ENCODE measurements at places on chromosomes 6 and 20. TPM values are rescaled to one million over a fixed set of nuclear protein-coding genes. Genes with fewer than 3 reads are reported as not detected.

- H3K27ac ChIP-seq: no peak overlapping the region
- no peaks in the 10 kb centered on the region for H3K27me3 ChIP-seq
- no peaks in the 10 kb centered on the region for H3K4me1 ChIP-seq
- no peak for DNase-seq
- no peaks in the 10 kb centered on the region for H3K36me3 ChIP-seq
- no peak overlapping the region for H3K4me3 ChIP-seq
These were observed 85.5 kb upstream of the TENT5A start for GRCh38 chr6:81838031-81838430.

GRCh38 chr6:25346064-25346463 lies 66.9 kb downstream of the CARMIL1 start:
- H3K36me3 ChIP-seq: peaks cover 2% of the 10 kb centered on the region
- no peak overlapping the region for H3K27ac ChIP-seq
- H3K4me1 ChIP-seq: peaks cover 20% of the 10 kb centered on the region
- H3K27me3 ChIP-seq: no peaks in the 10 kb centered on the region

DNA sequence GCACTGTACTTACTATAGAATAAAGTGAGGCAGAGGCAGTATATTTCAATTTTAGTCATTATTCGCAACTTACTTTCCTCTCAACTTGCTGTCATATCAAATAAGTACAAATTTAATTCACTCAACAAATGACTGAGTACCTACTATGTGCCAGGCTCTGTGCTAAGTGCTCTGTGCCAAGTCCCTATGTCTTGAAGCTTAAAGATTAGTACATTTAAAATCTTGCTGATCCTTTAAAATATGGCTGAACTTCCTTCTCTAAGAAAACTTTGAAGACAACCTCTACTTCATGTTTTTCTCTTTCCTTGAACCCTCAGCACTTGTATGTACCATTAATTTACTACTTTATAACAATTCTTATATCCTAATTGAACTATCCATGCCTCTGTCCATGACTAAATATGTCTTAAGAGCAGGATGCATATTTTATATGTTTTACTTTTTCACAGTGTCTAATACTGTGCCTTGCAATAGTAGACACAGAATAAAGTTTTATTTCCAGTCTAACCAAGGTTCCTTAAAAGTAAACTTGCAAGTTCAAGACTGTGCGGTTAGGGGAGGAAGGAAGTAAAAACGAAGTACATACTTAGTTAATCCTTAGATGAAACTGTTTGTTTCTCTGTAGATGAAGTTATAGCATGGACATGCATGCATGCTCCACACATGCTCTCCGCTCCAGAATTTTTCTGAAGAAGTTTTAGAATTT lies 10.0 kb upstream of the LATS1 start:
- H3K27me3 ChIP-seq: no peaks in the 10 kb centered on the region
- peaks cover 52% of the 10 kb centered on the region for H3K36me3 ChIP-seq
- no peak overlapping the region for H3K27ac ChIP-seq
- H3K4me1 ChIP-seq: no peaks in the 10 kb centered on the region
- DNase-seq: no peak

GRCh38 chr6:156519940-156520339 lies 257.2 kb upstream of the ARID1B start:
- DNase-seq: no peak
- no peak overlapping the region for H3K4me3 ChIP-seq
- no peak overlapping the region for H3K27ac ChIP-seq
- H3K4me1 ChIP-seq: no peaks in the 10 kb centered on the region

DNA sequence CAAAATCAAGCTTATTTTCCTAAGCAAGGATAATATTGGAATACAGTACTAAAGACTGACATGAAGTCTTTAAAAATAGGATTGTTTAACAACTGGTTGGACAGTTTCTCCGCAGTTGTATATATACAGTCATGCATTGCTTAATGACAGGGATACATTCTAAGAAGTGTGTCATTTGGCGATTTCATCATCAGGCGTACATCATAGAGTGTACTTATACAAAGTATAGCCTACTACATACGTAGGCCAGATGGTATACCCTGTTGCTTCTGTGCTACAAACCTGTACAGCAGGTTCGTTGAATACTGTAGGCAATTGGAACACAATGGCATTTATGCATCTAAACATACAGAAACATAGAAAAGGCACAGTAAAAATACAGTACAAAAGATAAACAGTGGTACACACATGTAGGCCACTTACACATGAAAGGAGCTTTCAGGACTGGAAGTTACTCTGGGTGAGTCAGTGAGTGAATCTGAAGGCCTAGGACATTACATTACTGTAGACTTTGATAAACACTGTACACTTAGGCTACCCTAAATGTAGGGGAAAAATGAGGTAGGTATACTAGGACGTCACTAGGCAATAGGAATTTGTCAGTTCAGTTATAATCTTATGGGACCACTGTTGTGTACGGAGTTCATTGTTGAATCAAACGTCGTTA lies 20.1 kb downstream of the HECA start:
- peaks cover 5% of the 10 kb centered on the region for H3K36me3 ChIP-seq
- H3K27ac ChIP-seq: no peak overlapping the region
- H3K4me1 ChIP-seq: peaks cover 10% of the 10 kb centered on the region
- no peaks in the 10 kb centered on the region for H3K27me3 ChIP-seq

DNA sequence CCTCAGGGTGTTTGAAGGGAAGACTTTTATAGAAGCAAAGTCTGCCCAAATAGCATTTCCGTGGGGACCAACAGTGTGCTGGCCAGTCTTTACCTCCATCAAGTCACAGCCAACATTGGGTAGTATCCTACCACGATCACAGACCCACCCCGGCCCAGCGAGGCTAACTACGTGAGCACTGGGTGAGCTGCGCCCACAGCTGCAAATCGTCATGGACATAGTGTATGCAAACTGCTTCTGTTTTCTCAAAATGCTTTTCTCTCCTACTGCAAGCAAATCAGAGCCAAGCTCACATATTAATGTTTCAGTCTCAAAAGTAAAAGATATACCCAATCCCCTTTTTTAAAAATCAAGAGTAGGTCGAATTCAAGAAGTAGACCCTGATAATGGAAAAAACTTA lies 592.8 kb upstream of the CDH4 start:
- H3K36me3 ChIP-seq: peaks cover 20% of the 10 kb centered on the region
- H3K4me1 ChIP-seq: peaks cover 43% of the 10 kb centered on the region
- H3K27ac ChIP-seq: no peak overlapping the region
- DNase-seq: no peak

- H3K27me3 ChIP-seq: no peaks in the 10 kb centered on the region
- DNase-seq: no peak
- H3K4me1 ChIP-seq: 0 out of 2 replicates have a peak, but pooled peaks cover 3% of the 10 kb centered on the region
These were observed 110.0 kb upstream of the SLC35B3 start for GRCh38 chr6:8545336-8545735.

DNA sequence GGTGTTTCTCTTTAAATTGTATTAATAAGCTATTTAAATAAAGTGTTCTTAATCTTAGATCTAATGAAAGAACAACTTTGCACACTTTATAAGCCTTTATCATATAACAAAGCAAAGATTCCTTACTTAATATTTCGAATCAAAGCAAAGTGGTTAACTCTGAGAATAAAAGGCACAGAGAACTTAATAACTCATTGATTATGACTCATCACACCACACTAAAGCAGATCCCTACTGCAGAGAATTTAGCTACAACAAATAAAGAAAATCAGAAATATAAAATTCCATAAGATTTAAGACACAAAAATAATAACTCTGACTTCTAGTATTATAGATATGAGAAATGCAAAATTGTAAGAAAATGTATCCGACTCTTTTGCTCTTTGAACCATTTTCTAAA lies 135.6 kb upstream of the RUNX2 start:
- no peaks in the 10 kb centered on the region for H3K27me3 ChIP-seq
- H3K36me3 ChIP-seq: no peaks in the 10 kb centered on the region
- H3K4me3 ChIP-seq: no peak overlapping the region

DNA sequence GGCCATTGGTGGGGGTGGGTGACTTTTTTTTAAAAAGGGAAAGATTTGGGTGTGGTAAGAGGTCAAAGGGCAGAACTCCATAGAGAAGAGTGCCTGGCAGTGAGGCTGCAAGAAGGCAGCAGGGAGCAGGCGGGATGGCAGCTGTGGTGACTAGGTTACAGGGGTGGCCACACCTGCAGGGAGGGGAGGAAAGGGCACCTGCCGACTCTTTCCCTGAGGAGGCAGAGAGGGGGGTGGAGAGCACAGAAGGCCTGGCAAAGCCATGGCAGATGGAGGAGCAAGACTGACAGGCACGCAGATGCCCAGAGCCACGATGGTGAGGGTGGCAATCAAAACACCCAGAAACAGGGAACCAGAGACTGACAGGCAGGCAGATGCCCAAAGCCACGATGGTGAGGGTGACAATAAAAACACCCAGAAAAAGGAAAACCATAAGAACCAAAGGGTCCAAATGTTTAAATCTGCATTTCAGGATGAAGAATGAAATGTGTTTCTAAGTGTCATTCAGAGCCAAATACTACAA lies 19.3 kb downstream of the CST7 start:
- no peaks in the 10 kb centered on the region for H3K4me1 ChIP-seq
- DNase-seq: no peak
- no peaks in the 10 kb centered on the region for H3K27me3 ChIP-seq
- no peak overlapping the region for H3K4me3 ChIP-seq
- H3K36me3 ChIP-seq: peaks cover 49% of the 10 kb centered on the region

DNA sequence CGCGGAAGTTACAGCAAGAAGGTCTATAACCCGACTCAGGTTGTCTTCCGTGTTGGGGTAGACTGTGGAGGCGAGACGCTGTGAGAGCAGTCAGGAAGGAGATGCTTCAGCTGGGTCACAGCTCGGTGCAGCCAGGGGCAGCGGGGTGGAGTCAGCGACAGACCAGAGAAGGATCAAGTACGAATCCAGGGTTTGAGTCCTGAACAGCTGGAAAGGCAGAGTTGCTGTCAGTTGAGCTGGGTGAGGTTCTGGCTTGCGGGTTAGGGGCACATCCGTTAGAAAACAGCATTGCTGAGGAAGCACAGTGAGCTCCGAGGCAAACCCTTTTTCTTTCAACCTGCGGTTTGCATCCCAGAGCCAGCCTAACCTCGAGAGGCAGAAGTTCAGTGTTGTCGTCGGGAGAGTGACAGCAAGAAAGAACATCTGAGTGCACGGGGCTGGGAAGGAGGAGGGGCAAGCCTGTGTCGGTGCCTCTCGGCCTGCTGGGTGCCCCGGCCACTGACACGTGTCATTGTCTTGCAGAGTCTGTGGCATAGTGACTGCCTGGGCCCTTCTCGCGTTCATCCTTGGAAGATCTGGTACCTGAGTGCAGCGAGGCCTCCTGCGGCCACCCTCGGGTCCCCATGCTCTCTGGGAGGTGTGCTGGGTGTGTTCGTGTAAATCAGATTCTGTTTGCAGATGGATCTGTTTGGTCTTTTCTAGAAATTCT lies 20.0 kb downstream of the PNLDC1 start:
- DNase-seq: no peak
- peaks cover 23% of the 10 kb centered on the region for H3K4me1 ChIP-seq
- H3K27ac ChIP-seq: peak overlapping the region; percentile 24
- no peak overlapping the region for H3K4me3 ChIP-seq

- DNase-seq: no peak
- peak overlapping the region; percentile 82 for H3K4me3 ChIP-seq
- peaks cover 53% of the 10 kb centered on the region for H3K4me1 ChIP-seq
- peaks cover 3% of the 10 kb centered on the region for H3K36me3 ChIP-seq
- no peak overlapping the region for H3K27ac ChIP-seq
- peaks cover 4% of the 10 kb centered on the region for H3K27me3 ChIP-seq
These were observed 1.4 kb downstream of the PREP start for GRCh38 chr6:105401247-105402089.

DNA sequence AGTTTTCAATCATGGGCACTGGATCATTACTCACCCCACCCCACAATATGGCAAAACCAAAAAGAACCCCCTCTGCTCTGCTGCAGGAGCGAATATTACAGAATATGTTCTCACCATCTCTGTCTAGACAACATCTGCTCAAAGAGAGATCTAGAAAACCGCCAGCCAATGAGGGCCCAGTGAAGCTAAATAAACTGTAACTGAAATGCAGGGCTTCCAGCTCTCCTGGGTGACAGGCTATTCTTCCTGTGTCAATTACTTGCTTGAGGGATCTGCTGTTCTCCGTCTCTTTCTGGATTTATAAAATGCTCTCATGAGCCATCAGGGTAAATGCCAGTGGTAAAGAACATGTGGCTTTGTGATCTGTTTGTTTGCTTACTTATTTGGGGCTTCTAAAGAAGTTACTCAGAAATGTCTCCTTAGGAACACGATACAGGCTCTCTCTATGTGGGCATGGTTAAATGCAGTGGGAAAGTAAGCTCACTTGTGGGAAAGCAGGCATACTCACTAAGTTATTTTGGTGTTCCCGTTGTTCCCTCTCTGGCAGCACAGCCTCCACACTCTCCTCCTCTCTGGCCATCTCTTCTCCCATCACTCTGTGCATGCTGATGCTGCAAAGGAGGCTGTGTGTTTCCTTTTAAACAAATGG lies 44.8 kb downstream of the TTI1 start:
- DNase-seq: no peak
- H3K4me1 ChIP-seq: peaks cover 4% of the 10 kb centered on the region
- no peak overlapping the region for H3K27ac ChIP-seq
- peaks cover 26% of the 10 kb centered on the region for H3K36me3 ChIP-seq

GRCh38 chr6:116165596-116165995 lies 39.7 kb upstream of the COL10A1 start:
- H3K4me3 ChIP-seq: no peak overlapping the region
- no peaks in the 10 kb centered on the region for H3K27me3 ChIP-seq
- no peak overlapping the region for H3K27ac ChIP-seq
- no peak for DNase-seq

GRCh38 chr6:100465701-100466409 lies 1.1 kb upstream of the SIM1 start:
- no peak for DNase-seq
- H3K4me3 ChIP-seq: peak overlapping the region; percentile 71
- H3K4me1 ChIP-seq: peaks cover 68% of the 10 kb centered on the region
- H3K36me3 ChIP-seq: no peaks in the 10 kb centered on the region
- H3K27me3 ChIP-seq: no peaks in the 10 kb centered on the region

DNA sequence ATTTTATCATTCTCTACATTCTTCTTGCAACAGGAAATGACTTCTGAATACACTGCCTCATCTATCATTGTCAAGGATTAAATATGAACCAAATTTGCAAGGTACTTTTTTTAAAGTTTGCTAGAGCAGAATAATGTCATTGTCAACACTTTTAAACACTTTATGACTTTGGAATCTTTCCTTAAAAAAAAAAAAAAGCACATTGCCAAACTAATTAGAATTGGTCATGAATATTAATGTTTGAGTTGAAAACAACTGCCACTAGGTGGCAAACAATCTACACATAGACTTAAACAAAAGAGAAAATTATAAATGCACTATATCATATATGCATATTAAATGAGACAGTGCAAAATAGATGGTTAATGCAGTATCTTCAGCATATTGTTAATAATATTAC lies 32.5 kb upstream of the TMEM244 start:
- H3K27ac ChIP-seq: no peak overlapping the region
- H3K4me1 ChIP-seq: no peaks in the 10 kb centered on the region
- H3K36me3 ChIP-seq: no peaks in the 10 kb centered on the region
- no peaks in the 10 kb centered on the region for H3K27me3 ChIP-seq
- no peak overlapping the region for H3K4me3 ChIP-seq
- no peak for DNase-seq

The LRRC73 gene
- total RNA-seq: 1.4 TPM

The GMDS gene
- total RNA-seq: 38.8 TPM

The BFSP1 gene
- 3.0 TPM for total RNA-seq

The DYNLT2 gene
- 1.5 TPM for total RNA-seq

The GABRR1 gene
- total RNA-seq: 0.24 TPM

The PPP1R3G gene
- 0.48 TPM for total RNA-seq

The PHF10 gene
- total RNA-seq: 39.3 TPM

The TBC1D22B gene
- total RNA-seq: 18.7 TPM

The TMEM74B gene
- 10.9 TPM for total RNA-seq

The LGSN gene
- total RNA-seq: 0.18 TPM

The GSTA2 gene
- 0.14 TPM for total RNA-seq

The SEMG1 gene
- total RNA-seq: 2.9 TPM

The TRIM10 gene
- total RNA-seq: 0.22 TPM

The PI16 gene
- 0.17 TPM for total RNA-seq

Measured in WTC11 (cell line).